ENCODE measurements at places on chromosomes 12 and 14.
A peak's percentile ranks its signal among the peaks of the same experiment; 100 is the strongest.

DNA sequence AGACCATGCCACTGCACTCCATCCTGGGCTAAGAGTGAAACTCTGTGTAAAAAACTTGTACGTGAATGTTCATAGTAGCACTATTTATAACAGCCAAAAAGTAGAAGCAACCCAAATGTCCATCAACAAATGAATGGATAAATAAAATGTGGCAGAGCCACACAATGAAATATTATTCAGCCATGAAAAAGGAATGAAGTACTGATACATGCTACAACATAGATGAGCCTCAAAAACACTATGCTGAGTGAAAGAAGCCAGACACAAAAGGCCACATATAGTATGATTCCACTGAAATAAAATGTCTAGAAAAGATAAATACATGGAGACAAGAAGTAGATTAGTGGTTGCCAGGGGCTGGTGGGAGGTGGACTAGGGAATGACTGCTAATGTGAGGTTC, 72.8 kb downstream of the KSR2 start:
- DNase-seq, result no peak

GRCh38 chr12:131862994-131863710, 31.3 kb upstream of the ULK1 start:
- no peak for DNase-seq

DNA sequence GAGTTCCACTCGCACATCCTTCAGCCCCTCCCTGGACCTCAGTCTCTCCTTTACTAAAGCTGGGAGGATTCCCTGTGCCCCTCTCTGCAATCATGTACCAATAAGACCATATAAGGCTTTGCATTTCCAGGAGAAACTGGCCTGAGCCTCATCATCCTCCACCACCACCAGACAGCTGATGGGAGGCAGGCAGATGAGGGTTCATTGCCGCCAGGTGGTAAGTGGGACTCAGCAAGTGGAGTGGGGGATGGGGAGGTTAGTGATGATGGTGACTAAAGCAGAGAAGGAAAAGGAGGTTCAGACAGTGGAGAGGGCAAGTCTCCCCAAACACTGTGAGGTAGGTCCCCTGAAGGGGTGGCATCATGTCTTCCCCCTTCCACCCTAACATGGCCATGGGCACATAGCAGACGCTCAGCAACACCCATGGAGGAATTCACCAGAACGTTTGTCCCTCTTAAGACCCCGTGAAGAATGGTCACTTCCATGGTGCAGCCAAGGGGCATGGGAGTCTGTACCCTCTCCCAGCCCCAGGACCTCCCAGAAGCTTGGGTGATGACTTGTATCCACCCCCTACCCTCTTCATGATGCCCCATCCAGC, 4.5 kb upstream of the TNFRSF1A start:
- DNase-seq, result no peak

- DNase-seq, result no peak
Measured at GRCh38 chr14:51880835-51881580, 20.6 kb downstream of the GNG2 start.

DNA sequence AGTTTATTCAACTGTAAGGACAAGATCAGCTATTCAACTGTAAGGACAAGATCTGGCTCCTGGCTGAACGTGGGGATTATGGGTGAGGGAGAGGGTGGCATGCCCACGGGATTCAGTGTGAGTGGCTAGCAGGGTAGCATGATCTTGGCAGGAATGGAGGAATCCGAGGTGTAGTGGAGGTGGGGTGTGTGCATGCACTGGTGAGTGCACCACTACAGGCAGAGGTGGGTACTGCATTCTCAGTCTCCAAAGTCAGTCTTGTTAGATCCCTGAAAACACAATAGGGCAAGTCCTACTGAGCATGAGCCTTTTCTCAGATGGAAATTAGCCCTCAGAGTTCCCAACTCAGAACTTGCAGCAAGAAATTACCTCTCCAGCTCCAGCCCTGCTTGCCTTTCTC, 32.2 kb upstream of the DCD start:
- peak; percentile 11 for DNase-seq

DNA sequence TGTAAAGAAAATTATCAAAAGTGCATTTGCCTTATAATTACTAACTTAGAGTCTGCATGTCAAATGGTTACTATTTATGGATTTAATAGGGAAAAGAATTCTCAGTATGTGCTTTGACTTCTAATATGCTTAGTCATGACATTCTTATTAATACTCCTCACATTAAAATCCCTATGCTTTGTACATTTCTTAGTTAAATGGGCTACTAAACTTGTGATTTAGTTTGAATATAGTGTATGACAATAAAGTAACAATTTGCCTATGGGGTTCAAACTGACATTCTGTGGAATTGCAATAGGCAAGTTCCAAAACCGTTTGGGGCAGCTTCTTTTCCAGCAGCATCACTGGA, 361.9 kb upstream of the TMTC1 start:
- DNase-seq, result no peak

GRCh38 chr12:51871918-51872688, 15.8 kb upstream of the ANKRD33 start:
- DNase-seq, result no peak

DNA sequence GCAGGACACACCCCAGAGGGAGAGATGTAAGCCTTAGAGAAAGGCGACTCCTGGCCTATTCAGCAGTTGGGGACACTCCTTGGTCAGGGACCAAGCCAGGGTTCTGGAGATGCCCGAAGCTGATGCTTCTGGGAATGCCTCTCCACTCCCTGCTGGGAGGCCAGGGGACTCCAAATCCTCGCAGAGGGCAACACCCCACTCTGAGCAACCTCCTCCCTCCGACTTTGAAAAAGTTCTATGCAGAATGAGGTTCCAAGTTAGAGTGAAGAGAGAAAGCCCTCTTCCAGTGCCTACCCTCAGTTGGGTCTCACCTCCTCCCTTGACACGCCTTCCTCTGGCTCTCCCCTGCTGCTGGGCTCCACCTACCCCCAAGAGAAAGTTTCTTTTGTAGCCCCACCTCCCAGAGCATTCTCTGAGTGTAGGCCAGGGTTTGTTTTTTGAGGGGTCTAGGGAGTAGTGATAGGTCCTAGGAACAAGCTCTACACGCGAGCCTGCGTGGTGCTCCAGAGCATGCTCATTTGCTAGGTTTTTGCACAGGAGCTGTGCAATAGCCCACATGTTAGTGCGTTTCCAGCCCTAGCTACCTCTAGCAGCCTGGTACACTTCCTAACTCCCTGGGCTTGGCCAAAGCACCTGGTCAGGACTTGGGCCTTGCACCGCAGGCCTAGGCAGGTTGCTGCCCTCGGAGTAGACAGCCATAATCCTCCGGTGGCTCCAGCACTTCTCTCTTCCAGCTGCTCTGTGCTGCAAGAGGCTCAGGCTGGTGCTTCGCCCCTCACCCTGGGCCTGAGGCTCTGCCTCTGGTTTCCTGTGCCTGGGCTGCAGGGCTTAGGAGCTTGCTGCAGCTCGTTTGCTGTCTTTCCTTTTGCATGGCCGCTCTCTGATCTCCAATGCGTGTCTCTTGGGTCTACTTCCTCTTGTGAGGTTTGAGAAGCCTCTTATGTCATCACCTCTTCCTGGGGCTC, 590 bp upstream of the CEBPE start:
- peak; percentile 39 for DNase-seq

DNA sequence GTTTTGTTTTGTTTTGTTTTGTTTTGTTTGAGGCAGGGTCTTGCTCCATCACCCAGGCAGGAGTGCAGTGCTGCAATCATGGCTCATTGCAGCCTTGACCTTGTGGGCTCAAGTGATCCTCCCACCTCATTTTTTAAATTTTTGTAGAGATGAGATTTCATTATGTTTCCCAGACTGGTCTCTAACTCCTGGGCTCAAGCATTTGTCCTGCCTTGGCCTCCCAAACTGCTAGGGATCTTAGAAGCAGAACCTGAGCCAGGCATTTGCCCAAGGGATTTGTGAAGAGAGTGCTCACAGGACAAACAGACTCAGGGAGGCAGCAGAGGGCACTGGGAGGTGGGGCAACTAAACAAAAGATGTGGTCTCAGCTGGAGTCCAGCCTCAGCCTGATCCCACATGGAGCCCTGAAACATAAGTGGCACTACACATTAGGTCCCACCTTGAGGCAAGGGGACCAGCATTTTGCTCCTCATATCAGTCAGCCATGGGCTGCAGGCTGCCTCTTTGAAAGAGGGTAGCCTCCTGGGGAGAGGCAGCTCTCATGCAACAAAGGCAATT, 86.2 kb upstream of the CMKLR1 start:
- DNase-seq, result no peak

DNA sequence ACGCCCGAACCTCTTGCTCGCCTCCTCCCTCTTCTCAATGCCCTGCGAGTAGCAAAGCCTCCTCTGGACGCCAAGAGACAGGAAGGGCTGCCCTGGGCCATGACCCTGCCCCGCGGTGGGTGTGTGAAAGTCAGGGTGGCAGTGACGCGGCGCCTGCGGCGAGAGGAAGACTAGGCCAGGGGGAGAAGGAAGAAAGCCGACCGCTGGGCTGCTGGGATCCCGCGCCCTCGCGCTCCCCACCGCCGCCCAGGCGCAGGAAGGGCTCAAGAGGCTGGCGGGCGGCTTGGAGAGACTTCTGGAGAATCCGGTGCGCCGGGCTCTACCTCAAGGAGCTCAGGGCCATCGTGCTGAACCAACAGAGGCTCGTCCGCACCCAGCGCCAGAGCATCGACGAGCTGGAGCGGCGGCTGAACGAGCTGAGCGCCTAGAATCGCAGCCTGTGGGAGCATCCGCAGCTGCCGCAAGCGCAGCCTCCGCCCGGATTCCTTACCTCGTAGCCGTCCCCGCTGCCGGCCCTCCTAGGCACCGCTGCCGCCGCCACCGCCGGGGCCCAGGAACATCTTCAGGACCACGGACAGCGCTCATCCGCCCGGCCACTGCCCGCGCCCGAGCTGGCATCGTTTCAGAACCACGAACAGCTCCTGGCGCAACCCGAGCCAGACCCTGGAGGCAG, 105.0 kb upstream of the PRB2 start:
- peak; percentile 69 for DNase-seq

DNA sequence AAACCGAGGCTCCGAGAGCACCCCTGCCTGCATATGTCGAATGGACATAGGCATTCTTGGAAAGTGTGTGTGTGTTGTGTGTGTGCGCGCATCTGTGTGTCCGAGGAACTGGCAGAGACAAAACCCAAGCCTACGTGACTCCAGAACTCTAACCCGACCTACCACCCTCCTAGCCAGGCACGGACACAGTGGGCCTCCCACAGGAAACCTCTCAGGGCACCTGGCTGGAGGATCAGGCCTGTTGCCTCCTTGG, 556 bp upstream of the PGF start:
- no peak for DNase-seq

GRCh38 chr12:112591488-112591887, 172.7 kb downstream of the PTPN11 start:
- DNase-seq, result no peak

DNA sequence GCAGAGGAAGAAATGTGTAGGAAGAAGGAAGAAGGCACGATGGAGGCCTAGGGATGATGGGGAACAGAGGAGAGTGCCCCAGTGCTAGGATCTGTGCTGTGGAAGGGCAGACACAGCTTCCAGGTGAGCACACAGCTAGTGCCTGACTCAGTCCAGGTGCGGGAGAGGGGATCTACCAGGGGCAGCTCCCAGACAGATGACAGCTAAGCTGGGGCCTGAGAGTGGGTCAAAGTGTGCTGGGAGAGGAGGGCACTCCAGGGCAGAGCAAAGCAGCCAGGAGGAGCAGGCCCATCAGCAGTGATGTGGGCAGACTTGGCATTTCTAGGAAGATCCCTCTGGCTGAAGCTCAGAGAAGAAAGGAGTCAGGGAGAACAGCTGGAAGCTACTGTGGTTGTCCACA, 36.7 kb downstream of the LRTM2 start:
- DNase-seq, result no peak

GRCh38 chr12:92289629-92290349, 144.1 kb upstream of the BTG1 start:
- no peak for DNase-seq

DNA sequence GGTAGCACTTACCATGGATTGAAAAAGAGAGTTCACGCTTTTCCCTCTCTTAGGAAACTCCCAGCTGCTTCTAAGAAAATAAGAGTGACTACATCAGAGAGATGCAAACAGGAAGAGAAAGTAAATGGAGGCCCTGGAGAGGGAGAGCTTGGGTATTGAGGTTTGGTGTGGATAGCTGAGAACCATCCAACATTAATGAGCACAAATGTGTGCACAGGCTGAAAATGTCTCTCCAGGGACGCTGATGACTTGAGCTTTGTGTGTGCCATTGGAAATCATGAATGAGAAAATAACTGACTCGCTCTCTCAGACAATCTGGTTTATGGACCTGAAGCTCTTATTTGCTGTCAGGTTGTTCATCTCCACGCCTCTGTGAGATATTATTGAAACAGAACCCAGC, 318.8 kb downstream of the NRXN3 start:
- no peak for DNase-seq

DNA sequence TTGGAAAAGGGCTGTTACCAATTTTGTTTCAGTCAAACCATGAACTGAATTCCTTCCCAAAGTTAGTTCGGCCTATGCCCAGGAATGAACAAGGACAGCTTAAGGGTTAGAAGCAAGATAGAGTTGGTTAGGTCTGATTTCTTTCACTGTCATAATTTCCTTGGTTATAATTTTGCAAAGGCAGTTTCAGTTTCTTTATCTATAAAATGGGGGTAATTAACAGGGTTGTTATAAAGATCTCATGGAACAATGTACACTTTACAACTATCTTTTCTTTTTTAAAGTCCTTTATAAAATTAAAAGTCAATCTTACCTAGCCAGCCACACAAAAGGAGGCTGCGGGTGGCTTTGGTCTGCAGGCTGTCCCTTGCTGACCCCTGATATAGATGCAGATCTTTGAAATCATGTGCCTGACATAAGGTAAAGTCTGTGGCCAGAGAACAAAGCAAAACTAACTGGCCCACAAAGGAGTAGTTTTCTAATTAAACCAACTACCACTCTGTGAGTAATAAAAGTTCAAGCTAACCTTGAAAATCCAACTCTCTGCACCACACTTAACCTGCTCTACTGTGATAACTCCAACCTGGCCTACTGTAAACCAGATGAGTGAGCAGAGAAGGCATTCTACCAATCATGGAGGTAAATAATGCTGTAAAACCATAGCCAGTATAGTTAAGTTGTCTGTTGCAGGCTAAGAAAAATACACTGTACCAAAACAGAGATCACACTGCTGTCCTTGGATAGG, 49.5 kb downstream of the SLC38A1 start:
- peak; percentile 35 for DNase-seq

- DNase-seq, result peak; percentile 17
Measured at GRCh38 chr14:104865631-104866441, 768 bp downstream of the CEP170B start.

- no peak for DNase-seq
Measured at GRCh38 chr14:70045310-70045709, 143.4 kb downstream of the SLC8A3 start.

DNA sequence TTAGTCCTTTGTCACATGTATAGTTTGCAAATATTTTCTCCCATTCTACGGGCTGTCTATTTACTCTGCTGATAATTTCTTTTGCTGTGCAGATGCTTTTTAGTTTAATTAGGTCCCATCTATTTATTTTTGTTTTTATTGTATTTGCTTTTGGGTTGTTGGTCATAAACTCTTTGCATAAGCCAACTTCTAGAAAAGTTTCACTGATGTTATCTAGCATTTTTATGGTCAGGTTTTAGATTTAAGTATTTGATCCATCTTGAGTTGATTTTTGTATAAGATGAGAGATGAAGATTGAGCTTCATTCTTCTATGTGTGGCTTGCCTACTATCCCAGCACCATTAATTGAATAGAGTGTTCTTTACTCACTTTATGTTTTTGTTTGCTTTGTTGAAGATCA, 1008.4 kb upstream of the ATXN7L3B start:
- no peak for DNase-seq

GRCh38 chr12:71157601-71158233, at the start of gene TSPAN8:
Gene TSPAN8 (minus strand): TSS chr12:71157999. CDS start chr12:71157678, 321 bp downstream.
- DNase-seq, result no peak

- DNase-seq, result no peak
Measured at GRCh38 chr14:30885840-30886740, 11.7 kb downstream of the COCH start.

- peak; percentile 6 for DNase-seq
Measured at GRCh38 chr12:108063192-108063591, 65.9 kb upstream of the WSCD2 start.

All from CD4-positive, alpha-beta T cell treated with Interleukin-10 for 1 hour (primary cell).